Activated CD4-positive, alpha-beta memory T cell treated with anti-CD3 and anti-CD28 coated beads for 36 hours (primary cell): ENCODE measurements at places on chromosomes 6 and 20. TPM values are rescaled to one million over a fixed set of nuclear protein-coding genes. Genes with fewer than 3 reads are reported as not detected.
A peak's percentile ranks its signal among the peaks of the same experiment; 100 is the strongest.

The C6orf58 gene
- not detected for total RNA-seq

- DNase-seq, result no peak
Observed at GRCh38 chr20:39605361-39605760, 643.2 kb downstream of the DHX35 start.

The FAM184A gene
- 10.8 TPM for total RNA-seq

- no peak for DNase-seq
Observed at GRCh38 chr20:51811042-51811355, 8.7 kb upstream of the SALL4 start.

DNA sequence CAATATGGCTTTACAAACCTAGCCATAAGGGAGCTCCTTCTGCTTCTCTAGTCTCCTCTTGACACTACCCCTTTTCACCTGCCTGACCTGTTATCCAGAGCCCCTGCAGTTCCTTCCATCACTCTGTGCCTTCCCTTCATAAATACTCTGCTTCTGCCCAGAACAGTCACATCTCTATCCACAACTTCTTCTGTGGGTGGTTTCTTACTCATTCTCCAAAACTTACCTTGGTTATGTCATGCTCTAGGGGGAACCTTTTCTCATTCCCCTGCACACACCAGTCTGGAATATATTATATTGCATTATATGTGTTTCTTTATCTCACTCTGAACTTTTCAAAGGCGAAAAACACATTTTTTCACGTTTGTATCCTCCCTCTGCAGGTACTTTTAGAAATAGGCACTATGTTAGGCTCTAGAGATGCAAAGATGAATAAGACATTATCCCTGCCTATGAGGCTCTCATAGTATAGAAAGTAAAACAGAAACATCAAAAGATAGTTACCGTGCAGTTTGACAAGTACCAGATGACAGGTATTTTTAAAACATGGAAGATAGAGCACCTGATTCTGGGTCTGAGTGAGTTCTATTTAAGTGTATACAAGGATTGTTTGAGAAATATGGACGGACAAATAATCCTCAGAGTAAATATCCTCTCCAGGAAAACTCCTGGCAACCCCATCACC is 51.5 kb downstream of the AIG1 start:
- DNase-seq, result no peak

DNA sequence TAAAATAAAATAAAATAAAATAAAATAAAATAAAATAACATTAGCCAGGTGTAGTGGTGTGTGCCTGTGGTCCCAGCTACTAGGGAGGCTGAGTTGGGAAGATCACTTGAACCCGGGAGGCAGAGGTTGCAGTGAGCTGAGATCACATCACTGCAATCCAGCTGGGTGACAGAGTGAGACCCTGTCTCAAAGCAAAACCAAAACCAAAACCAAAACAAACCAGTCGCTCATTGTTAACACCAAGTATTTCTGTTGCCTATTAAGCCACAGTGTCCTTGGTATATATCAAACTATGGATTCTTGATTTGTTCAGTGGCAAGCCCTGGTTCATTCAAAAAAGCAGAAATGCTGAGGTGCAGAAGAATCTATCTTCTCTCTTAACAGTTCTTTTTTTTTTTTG is 65.7 kb downstream of the PYGB start:
- DNase-seq, result no peak

GRCh38 chr6:4637691-4638433 is 138.3 kb upstream of the CDYL start:
- peak; percentile 61 for DNase-seq

GRCh38 chr20:60467078-60467477 is 508.9 kb downstream of the CDH26 start:
- no peak for DNase-seq

DNA sequence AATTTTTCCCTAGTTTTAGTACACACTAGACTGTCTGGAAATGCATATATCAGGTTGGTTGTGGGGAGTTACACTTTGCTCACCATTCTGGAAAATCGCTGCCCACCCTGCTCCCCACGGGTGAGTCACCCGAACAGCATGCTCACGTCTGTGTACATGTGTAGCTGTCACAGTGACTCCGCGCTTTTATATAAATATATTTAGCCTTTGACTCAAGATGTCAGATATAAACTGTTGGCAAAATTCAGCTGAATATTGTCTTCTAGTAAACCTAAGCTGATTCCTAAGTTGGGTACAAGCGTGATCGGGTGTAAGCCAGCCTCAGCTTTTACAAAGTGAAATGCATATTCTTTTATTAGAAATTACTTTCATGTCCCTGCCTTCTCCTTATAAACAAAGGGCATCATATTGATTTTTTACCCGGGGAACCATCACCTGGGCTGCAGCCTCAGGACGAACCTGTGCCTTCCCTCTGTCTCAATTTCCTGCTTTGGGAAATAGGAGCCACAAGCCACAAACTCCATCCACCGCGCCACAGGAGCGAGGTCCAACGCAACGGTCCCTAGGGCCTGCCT is 4.3 kb downstream of the SDCBP2 start:
- DNase-seq, result peak; percentile 43

GRCh38 chr6:106182455-106182854 is 96.3 kb downstream of the PRDM1 start:
- DNase-seq, result peak; percentile 49

DNA sequence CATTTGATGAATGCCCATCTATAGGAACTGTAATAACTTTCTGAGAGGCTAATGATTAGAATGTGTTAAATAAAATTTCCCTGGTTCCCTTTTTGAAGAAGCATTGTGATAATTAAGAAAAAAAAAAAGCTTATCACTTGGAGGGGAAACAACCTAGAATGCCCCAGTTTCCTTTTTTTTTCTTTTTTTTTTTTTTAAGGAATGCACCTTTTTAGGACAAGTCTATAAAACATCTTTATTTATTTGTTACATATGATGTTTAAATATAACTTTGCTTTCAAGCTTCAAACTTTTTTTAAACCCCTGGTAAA is 7.3 kb upstream of the MRPS10 start:
- no peak for DNase-seq

The HLA-DMA gene
- 9.6 TPM for total RNA-seq

DNA sequence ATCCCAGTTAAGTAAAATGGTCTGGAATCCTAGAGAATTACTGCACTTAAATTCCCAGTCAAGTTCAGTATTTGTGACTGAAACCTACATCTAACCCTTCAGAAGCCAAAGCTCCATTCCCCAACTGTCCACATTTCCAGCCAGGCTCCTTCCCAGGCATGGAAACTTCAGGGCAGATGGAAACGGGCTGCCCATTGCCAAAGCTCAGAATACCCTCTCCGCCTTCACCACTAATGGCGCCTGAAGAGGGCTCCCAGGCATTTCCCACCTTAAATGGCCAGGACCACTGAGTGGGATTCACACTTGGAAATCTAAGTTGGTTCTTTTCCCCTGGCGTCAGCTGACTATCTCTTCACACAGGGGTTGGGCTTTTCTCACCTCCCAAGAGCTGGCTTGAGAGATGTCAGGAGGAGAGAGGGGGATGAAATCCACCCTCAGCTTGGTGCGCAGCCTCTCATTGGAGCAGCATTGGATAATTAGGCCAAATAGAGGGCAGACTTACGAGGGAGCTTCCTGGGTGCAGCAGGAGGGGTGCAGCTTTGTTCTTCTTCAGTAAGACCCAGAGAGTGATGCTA is 82.9 kb downstream of the ANKRD60 start:
- DNase-seq, result no peak

GRCh38 chr6:16608444-16608843 is 152.8 kb downstream of the ATXN1 start:
- DNase-seq, result no peak

- DNase-seq, result no peak
Observed at GRCh38 chr6:31299947-31300346, 28.1 kb upstream of the HLA-C start.

DNA sequence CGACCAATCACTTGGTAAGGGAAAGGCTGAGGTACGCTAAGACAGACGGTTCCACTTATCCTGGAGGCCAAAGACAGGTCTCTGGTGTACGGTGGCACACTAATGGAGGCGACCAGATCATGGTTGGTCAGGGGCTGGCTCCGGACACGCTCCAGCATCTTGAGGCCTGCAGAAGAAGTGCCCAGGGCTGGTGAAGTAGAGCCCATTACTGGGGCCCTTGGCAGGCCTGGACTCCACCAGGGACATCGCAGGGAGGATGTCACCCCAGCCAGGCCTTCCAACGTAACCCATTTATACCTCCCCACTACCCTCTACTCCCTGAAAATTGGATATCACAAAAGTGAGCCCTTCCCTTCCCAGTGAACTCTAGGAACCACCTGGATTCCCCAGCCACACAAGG is 16.2 kb downstream of the KHDC1L start:
- DNase-seq, result no peak

DNA sequence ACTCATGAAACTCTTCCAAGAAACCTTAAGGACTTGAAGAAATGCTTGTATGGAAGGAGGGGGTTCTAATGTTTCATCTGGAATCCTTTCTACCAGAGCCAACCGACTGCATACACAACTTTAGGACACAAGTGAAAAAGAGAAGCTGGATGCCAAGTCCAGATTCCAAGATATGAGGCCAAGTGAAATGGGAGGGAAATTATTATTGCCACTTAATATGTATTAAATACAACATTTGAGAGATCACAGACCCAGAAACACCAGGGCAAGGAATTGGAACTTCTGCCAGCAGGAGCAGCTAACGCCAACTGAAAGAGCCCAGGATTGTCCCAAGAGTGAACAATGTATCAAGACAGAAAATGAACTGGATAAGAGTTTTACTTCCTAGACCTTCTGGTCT is 144.2 kb downstream of the ARHGAP18 start:
- no peak for DNase-seq

DNA sequence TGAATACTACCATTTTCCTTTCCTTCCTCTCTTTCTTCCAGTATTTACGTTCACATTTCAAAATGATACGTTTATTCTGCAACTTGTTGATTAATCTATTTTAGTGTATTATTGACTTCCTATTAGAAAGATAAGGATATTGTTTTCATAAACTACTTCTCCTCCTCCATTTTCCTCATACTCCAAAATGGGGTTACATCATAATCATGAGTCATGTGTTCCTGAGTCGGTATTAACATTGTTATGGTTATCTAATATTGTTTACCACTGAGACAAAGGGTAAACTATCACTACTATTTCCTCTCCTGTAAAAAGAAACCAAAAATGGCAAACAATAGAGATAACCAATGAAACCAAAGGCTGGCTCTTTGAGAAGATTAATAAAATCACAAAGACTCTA is 126.5 kb upstream of the CDYL start:
- no peak for DNase-seq

GRCh38 chr6:135434991-135435390 is 62.5 kb downstream of the AHI1 start:
- no peak for DNase-seq

The KPNA5 gene
- 10.2 TPM for total RNA-seq

The HEBP2 gene
- total RNA-seq, result 49.5 TPM
